ENCODE measurements at places on chromosomes 1 and 21. TPM values are rescaled to one million over a fixed set of nuclear protein-coding genes. Genes with fewer than 3 reads are reported as not detected.

GRCh38 chr1:107096690-107097089, 40.2 kb downstream of the PRMT6 start:
- no peak for DNase-seq

DNA sequence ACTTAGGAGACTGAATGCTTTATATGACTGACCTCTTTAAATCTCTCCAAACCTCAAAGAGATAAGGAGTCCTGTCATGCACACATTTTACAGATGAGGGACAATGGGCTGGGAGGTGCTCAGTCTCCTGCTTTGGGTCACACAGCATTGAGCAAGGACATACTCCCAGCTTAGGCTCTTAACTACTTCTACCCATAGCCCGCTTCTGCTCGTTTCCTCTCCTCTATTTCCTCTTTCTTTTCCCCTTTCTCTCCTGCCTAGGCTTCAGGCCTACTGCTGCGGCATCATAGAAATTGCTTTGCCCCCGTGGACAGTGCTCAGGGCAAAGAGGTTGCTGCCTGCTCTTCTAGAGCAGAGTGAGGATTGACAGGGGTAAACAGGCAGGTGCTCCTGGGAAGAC, 12.4 kb upstream of the ZNF691 start:
- no peak for DNase-seq

GRCh38 chr1:53409695-53410094, 49.5 kb upstream of the DMRTB1 start:
- DNase-seq: no peak

DNA sequence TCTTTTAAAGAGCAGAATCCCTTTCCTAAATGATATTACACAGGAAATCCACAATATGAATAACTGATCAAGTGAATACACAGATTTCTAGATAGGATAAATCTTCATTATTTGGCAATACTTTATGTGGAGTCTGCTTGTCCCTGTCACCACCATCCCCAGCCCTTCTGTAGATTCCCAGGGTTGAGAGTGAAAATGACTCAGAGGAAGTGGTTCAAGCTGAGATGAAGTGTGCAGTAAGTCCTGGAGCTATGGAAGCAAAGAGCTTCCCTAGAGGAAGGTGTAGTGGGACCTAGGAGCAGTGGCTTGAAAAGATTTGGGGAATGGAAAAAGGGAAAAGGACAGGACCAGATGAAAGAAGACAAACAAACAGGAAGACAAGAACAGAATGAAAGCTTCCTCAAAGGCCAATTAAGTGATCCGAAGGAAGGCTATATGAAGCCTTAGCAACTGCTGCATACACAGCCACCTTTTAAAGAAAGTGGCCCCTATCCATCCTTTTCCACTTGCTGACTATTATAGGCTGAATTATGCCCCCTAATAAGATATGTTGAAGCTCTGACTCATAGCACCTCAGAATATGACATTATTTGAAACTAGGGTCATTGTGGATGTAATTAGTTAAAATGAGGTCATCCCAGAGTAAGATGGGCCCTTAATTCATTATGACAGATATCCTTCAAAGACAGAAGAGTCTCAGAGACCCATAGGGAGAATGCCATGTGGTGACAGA, 96.5 kb upstream of the CAMK1G start:
- DNase-seq: no peak

DNA sequence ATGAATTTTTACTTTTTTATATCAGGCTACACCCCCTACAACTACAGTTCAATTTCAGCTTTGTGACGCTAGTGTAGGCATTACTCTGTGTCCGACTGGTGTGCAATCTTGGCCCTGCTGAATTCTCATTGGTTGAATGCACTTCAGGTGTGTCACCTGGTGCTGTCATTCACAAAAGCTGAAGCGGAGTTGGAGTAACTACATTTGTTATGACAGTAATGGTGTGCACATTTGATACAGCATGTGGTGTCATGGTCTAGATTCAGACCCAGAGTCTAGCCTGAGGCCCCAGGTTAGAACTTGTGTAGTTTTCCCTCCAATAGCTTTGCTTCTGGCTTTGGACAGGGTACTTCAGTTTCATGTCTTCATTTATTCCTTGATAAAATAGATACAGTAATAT, 88.7 kb downstream of the C1orf94 start:
- DNase-seq: no peak

GRCh38 chr1:239421811-239422210, 35.4 kb downstream of the CHRM3 start:
- DNase-seq: no peak

- DNase-seq: peak; percentile 96
These were observed 10.7 kb downstream of the OPTC start for GRCh38 chr1:203504400-203505250.

DNA sequence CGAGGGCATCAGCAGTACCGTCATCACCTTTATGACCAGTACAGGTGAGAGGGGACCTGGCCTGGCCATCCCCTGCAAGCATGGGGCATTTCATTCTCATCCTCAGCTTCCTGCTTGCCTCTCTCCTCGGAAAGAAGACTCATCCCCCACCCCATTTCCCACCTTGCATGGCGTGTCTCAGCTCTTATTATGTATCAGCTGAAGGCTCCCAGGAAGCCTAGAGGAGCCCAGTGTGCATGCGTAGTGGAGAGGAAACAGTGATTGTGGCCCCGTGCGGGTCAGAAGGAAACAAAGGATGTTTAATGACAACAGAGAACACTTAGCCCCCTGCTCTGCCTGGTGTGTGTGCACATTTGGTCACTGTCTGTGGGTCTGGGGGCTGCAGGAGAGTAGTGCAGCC, 40.3 kb upstream of the CNTN2 start:
- no peak for DNase-seq

CSMD2 gene
- 2.1 TPM for total RNA-seq

RIIAD1 gene
- not detected for total RNA-seq

BARHL2 gene
- total RNA-seq: not detected

PRAMEF1 gene
- not detected for total RNA-seq

PGLYRP4 gene
- 0.31 TPM for total RNA-seq
